WTC11 (cell line): ENCODE measurements at places on chromosomes 7 and 10.

- peak; percentile 1 for DNase-seq
Observed at GRCh38 chr7:45697576-45698136, 123.5 kb downstream of the ADCY1 start.

- no peak for DNase-seq
Observed at GRCh38 chr7:94406696-94407095, 12.0 kb downstream of the COL1A2 start.

GRCh38 chr10:132810141-132810806, 24.3 kb upstream of the NKX6-2 start:
- DNase-seq, result no peak

- peak; percentile 73 for DNase-seq
Observed at GRCh38 chr7:101386558-101387231, 24.0 kb downstream of the COL26A1 start.

GRCh38 chr7:21099432-21099831, 312.7 kb upstream of the SP8 start:
- no peak for DNase-seq

- DNase-seq, result no peak
Observed at GRCh38 chr10:76883596-76883995, 754.0 kb downstream of the KCNMA1 start.

GRCh38 chr7:129969881-129970446, 17.2 kb upstream of the UBE2H start:
- no peak for DNase-seq

DNA sequence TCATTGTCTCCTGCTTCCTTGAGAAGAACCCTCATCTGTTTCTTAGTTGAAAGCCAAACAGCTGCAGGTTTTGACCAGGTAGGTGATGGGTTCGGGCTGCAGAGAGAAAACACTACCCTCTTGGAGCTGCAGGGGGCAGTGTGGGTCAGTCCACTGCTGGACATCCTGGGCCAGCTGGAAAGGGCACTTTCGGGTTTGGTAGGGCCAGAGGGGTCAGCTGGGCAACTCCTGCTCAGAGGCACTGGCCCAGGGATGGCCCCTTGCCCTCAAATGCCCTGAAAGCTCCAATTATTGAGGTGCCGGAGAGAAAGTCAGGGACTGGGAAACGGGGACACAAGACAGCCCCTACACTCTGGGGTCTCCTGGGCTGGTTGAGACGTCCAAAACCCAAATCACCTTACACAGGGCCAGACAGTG, 90.7 kb downstream of the MKI67 start:
- DNase-seq, result peak; percentile 82

GRCh38 chr7:139734395-139734794, 43.4 kb downstream of the HIPK2 start:
- DNase-seq, result no peak

DNA sequence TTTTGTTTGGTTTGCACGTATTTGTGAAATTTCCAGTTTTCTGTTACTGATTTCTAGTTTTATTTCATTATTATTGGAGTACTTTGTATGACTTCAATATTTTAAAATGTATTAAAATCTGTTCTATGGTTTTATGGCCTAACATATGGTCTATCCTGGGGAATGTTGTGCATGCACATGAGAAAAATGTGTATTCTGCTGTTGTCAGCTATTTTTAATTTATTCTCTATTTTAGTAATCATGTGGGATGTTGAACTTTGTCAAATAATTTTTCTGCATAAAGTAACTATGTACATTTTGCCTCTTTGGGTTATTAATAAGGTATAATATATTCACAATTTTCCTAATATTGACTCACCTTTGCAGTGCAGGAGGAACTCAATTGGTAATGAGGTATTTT, 46.7 kb downstream of the EBLN1 start:
- no peak for DNase-seq

- DNase-seq, result no peak
Observed at GRCh38 chr7:17301471-17302456, 3.3 kb downstream of the AHR start.

GRCh38 chr10:56507033-56507432, 146.0 kb upstream of the ZWINT start:
- no peak for DNase-seq

- DNase-seq, result peak; percentile 85
Observed at GRCh38 chr7:151754142-151754590, 122.7 kb downstream of the PRKAG2 start.

DNA sequence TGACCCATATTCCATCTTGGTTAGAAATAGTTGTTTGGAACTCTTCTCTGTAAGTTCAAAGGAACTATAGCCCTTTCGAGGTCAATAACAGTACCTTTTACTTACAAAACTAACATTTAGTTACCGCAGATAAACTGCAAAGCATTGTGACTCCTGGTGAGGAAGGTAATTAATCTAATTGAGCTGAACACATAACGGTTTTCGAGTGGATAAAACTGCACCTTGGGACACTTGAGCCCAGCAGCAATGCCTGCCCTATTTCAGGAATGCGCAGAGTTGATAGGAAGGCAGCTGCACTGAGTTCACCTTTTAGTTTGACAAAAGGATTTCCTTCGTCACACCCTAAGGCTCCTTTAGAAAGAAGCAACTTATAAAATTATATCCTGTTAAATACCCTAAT, 75.4 kb downstream of the JAZF1 start:
- no peak for DNase-seq

GRCh38 chr7:100089458-100090196, 858 bp downstream of the COPS6 start:
- no peak for DNase-seq

DNA sequence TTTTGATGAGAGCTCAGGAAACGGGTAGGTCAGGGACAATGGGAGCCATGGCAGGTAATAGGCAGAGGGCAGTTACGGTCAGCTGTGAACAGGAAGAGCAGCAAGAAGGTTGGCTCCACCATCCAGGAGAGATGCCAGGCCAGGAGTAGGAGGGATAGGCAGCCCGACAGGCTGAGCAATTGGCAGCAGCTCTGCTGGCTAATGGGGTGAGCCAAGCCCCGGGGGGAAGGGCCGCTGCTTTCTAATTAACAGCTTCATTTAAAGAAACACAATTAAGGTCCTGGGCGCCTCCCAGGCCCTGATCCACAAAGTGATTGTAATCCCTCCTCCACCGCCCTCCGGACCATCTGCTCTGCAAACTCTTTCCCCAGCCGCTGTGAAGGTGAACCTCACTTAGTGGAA, 23.7 kb downstream of the SH2B2 start:
- no peak for DNase-seq

DNA sequence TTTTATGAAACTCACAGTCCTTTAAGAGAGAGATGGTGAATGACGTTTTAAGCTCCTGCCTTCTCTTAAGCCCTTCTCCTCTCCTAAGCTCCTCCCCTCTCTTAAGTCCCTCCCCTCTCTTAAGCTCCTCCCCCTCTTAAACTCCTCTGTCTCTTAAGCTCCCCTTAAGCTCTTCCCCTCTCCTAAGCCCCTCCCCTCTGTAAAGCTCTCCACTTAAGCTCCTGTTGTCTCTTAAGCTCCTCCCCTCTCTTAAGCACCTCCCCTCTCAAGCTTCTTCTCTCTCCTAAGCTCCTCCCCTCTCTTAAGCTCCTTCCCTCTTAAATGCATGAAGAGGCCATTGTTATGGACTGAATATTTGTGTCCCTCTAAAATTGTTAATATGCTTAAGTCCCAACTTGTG, 1180.6 kb upstream of the AUTS2 start:
- DNase-seq, result no peak

GRCh38 chr10:43903451-43903850, 254.8 kb upstream of the ZNF32 start:
- DNase-seq, result no peak

DNA sequence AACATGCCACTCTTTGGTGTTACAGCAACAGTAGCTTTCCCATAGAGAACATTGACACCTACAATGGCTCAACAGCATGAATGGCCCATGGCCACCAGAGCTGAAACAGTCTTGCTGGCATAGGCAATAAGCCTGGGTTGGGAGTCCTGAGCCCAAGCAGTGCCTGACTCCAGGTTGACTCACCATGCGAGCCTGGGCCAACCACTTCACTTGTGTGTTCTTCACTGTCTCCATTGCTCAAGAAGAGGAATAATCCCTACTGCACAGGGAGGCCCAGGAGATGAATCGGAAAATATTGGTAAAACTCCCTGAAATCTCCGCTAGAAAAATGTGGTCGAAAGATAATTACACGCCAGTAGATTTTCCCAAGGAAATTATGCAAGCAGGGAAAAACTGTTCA, 89.2 kb upstream of the INHBA start:
- DNase-seq, result no peak

DNA sequence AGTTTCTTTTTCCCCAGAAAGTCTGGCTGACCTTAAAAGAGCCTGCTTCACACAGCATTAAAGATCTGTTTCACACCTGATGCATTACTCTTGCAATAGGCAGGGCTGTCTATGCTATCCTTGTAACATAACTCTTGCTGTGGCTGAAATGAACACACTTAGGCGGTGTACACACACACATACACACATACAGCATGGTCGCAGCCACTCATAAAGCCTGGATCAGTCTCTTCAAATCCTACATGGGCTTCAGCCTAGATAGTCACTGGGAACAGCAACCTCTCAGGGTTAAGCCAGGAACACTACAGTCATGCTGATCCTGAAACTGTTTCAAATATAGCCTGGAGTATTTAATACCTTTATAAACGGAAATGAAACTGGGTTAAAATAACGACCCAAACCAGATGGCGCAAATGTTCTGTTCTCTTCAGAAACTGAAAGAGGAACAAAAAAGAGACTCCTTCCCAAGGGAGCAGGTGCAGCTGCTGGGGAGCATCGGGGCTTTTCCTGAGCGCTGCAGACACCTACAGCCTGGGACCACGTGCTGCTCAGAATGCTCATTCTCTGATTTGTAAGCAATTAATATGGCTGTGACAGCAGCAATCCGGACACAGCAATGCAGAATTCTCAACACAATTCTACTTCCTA, 61.0 kb upstream of the SFMBT2 start:
- no peak for DNase-seq

DNA sequence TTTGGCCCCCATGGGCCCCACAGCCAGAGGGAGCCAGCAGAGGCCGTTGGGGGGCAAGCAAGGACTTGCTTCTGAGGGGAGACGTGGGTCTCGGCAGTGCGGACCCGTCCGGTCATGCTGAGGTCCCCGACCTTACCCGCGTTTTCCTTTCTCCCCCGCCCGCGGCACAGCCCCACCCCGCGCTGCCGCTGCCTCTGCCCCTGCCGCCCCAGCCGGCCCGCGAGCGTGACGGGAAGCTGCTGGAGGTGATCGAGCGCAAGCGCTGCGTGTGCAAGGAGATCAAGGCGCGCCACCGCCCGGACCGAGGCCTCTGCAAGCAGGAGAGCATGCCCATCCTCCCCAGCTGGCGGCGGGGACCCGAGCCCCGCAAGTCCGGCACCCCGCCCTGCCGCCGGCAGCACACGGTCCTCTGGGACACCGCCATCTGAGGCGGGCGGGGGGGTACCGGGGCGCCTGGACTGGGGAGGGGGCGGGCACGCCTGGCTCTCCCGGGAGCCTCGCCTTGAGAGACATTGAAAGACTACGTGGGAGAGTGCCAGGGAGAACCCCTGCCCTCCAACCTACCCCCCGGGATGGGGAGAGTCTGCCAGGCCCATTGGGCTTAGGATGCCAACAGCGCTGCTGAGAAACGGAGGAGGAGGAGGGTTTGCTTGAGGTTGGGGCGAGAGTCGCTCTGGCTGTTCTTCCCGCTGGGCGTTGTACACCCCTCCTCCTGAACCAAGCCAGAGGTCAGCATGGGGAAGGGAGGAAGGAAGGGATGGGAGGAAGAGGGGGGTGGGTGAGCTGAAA, 9.9 kb downstream of the NYAP1 start:
- peak; percentile 67 for DNase-seq

DNA sequence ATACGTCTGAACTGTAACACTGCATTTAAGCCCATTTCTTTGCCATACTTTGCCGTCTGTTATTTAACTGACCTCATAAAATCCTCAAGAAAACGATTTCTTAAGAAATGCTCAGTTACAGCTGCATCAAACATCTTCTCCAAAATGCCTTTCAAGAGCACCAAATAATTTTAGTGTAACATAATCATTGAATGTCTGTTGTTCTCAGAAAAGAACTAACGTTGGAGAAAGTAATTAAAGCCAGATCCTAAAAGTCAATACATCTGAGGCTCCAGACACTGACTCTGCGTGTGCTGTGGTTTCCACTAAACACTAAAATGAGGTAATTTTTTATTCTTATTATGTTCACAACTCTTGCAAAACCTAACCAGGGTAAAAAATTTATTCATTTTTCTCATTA, 63.7 kb upstream of the LRRC17 start:
- no peak for DNase-seq

- DNase-seq, result no peak
Observed at GRCh38 chr10:25084447-25084846, 68.0 kb downstream of the THNSL1 start.

- no peak for DNase-seq
Observed at GRCh38 chr7:152335900-152336571, 99.8 kb downstream of the KMT2C start.

DNA sequence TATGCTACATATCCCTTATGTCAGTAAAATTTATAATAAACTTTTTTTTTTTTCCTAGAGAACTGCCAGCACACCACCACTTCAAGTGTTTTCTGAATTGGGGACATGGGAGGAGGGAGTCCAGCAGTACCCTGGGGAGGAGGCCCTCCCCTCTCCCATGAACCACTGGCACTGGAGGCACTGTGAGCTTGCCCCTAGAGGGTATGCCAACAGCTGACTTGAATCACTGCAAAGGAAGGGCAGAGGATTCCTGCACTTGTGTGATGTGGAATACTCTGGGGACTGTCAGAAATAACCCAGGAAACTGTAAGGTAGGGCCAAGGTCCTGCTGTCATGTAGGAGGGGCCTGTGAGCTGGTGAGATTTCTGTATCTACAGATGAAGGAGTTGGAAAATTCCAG, 8.5 kb upstream of the ARMS2 start:
- no peak for DNase-seq

- DNase-seq, result no peak
Observed at GRCh38 chr7:28114056-28114455, 66.5 kb downstream of the JAZF1 start.
